ENCODE measurements at places on chromosomes 6 and 20.

- DNase-seq: no peak
Measured at GRCh38 chr6:41467627-41468404, 78.4 kb upstream of the FOXP4 start.

GRCh38 chr6:71338540-71339316, 50.1 kb downstream of the OGFRL1 start:
- no peak for DNase-seq

DNA sequence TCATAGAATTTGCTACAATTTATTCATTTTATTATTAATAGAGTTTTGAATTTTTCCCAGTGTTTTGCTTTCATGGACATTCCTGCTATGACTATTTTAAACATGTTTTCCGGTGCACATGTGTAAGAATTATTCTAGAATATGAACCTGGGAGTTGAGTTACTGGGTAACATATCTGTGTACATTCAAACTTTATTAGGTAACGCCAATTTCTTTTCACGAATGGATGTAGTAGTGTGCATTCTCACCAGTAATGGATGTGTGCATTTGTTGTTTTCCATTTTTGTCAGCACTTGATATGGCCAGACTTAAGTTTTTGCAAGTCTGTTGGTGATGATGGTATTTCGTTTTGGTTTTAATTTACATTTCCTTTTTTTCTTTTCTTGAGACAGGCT, 118.8 kb downstream of the CDKAL1 start:
- DNase-seq: no peak

DNA sequence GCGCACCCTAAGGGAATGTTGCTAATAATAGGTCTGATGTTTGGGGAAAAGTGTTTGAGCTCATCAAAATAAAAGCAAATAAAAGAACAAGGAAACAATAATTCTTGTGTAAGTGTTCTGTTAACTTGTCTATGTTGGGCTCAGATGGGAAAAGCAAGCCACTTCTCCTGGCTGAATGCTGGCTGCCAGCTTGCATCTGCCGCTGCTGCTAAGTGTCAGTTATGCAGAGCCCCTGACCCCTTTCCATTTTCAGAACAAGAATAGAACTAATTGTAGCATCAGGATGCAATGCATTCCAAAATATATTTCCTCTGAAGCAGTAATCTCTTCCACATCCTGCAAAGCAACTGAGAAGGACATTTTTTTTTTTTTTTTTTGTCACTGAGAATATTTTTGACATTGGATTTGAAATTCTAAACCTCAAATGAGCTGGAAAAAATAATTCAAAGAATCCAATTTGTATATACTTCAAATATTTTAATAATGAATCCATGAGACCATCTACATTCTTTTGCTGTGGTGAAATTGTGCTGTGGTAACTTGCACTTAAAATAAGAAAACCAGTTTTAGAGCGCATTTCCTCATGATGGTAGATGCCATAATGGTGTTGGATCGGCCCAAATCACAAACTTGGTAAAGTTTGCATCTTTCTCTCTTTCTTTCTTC, 43.9 kb upstream of the DEK start:
- no peak for DNase-seq

DNA sequence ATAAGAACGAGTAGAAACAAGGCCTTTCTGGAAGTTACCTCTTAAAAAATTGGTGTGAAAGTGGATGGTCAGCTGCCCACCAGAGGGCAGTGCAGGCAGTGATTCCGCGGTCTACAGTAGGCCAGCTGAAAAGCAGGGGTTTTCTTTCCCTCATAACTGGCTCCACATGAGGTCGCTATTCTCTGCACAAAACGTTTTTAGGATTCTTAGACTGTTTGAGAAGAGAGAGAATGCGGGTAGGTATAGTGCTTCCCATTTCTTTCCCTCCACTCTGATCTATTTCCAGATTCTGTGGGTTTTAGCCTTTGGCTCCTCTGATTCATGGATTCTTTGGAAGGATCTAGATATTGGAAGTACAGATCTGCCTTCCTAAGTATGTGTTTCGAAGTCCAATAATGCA, 14.2 kb downstream of the FIG4 start:
- peak; percentile 82 for DNase-seq

DNA sequence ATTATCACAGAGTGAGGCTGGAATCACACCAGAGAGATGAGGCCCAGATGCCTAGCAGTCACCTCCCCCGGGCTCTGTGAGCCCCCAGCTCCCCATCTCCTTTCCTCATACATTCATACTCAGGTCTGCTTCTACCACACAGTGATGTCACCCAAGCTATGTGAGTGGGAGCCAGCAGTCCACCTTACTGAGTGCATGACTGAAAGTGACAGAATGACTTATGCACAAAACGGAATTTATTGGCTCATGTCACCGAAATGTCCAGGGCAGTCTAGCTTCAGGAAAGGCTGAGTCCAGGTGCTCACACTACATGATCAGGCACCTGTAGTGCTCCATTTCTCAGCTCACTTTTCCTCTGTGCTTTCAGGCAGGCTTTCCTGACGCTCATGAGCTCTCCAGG, 36.7 kb upstream of the CCN6 start:
- no peak for DNase-seq

DNA sequence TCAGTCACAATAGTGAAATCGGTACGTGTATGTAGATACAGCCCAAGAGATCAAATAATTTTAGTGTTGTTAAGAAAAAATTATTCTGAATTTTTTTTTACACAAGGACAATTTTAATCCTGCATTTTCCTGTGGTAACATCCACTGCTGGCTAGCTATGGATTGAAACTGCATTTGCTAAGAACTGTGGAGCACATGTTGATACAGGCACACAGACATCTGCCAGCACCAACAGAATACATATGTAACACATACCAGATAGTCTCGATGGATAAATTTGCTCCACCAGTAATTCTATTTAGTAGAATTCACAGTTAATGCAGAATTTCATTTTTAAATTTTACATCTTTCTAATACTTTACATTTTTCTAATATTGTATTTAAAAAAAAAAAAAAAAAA, 2.2 kb downstream of the ASIP start:
- DNase-seq: no peak

Measured in urinary bladder (tissue), 4 donors.